ENCODE measurements at places on chromosomes 16 and 17.

DNA sequence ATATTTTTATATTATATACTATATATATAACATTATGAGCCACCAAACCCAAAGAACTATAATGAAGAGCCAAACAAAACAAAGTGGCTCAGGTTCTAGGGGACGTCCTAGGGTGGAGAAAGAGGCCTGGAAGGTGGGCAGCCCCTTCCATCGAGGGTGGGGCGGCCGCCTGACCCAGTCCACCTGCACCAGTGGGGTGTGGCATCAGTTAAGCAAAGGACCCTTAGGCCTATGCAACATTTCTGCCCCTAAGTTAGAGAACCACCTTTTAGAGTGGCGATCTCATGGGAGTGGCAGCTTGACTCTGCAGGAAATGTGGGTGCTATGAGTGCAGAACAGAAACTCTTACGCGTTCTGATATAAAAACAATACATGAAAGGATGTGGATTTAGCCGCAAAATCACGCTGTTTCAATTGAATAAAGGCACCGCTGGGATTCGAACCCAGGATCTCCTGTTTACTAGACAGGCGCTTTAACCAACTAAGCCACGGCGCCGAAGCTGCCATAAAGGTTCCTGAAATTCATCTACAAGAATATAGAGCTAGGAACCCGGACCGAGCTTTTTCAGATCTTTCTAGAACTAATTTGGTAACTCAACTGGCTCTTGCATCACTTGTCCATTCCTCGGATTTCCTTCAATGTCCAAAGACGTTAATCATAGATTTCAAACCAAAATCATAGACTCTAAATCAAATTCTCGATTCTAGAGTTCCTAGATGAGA, 15.6 kb upstream of the AURKB start:
- no peak for DNase-seq

GRCh38 chr16:89863741-89864526, 9.5 kb upstream of the TCF25 start:
- no peak for DNase-seq

DNA sequence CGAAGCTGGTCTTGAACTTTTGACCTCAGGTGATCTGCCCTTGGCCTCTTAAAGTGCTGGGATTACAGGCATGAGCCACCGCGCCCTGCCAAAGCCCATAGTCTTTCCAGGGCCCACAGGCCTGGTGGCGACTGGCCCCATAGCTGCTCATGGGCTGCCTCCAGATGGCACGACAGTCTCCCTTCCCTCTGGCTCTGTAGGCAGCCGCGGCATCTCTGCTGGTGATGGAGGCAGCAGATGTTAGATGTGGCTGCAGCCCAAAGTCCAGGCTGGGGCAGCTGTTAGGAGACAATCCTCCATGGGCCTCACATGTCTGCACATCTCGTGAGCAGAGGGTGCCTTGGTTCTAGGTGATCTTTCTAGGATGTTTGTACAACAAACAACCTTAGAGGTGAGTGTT, 69.7 kb upstream of the DNAJA2 start:
- DNase-seq: no peak

- no peak for DNase-seq
Observed at GRCh38 chr17:41959336-41960095, 7.1 kb upstream of the CNP start.

DNA sequence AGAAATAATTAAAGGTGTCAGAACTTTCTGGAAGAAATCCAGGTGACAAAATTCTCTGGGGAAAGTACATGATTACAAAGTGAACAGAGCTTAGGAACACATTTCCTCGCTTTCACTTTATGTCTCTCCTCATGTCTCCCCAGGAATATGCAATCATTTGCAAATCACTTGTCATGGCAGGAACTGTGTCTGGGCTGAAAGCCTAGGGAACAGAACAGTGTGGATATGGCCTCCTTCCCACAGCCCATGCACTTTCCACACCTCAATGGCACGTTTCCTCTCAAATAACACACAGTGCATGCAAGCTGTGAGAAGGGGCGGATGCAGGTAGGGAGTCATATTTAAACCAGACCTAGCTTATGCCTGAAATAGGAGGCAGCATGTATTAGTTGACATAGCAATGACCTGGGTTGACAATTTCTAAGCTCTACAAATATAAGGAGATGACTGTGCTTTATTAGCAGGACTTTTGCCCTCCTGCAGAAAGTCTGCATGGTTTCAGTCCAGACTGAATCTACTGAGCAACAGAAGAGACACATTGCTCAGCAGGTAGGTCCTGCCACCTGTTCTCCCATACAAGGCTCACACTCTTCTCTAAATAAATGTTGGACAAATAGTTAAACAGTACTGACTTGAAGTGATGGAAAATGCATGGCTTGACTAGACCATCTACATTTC, 236.0 kb upstream of the ELAC2 start:
- DNase-seq: no peak

- DNase-seq: no peak
Observed at GRCh38 chr17:31015639-31016038, 44.8 kb downstream of the RNF135 start.

DNA sequence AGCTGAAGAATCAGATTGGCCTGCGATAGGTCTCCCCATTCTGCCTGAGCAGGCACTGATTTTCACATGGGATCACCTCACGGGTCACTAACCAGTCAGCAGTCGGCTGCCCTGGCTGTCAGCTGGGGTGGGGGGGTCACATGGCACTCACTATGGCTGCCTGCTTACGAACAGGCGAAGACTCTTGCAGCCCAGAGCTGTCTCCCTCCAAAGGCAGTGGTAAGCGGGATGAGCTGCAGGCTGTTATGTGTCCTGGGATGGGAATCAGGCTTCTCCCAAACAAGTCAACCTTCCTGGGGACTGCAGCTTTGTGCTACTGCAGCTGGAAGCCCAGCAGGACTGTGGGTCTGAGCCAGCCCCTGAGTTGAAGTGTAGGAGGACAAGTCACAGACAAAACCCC, 29.0 kb upstream of the ADORA2B start:
- DNase-seq: no peak

DNA sequence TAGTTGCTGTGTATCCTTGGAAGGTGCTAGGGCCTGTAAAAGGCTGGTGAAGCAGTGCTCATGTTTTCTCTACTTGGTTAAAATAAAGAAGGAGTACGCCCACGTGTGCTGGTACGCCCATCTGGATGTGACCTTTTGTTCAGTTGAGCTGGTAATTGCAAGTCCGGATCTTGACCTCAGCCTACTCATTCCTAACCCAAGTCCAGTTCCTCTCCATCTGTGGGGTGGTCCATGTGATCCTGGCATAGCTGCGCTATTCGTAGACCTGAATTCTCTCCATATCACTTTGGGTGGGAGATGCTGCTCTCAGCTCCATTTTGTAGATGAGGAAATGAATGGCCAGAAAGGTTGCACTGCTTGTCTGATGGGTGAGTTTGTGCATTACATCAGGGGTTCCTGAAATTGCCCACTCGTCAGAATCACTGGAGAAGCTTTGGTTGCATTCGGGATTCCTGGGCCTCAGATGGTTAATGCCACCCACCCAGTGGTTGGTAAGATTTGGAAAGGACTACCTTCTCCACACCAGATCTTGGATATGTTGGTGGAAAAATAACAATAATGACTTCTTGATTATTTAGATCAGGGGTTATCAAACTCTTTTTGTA, 328.8 kb downstream of the CPPED1 start:
- DNase-seq: no peak

DNA sequence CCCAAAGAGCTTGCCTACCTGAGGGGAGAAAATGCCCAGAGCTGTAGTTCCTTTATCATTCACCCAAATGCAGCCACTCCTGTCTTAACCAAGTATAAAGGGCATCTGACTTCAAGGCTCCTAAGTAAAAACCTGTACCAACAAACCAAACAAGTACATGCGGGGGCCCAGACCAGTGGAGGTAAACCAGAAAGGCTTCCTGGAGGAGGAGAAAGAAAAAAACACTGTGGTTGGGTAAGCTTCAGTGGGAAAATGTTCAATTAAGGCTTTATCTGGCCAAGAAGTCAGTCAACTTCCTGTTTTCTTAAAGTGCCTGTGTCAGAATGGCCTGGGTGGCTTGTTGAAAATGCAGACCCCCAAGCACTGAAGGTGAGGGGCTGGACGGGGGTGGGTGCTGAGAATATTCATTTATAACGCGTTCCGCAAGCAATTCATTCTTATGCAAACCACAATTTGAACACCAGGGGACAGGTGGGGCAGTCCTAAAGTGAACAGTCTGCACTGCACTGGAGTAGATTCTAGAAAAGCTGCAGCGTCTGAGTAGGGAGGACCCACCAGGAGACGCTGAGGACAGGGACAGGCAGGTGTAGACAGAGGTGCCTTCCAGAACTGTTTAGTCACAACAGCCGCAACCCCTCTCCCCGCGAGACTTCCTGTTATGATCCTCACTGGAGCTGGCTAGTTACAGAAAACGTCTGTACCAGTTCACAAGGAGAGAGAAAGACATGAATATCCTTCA, 467.1 kb downstream of the SOX9 start:
- DNase-seq: no peak

- no peak for DNase-seq
Observed at GRCh38 chr17:14282726-14283125, 18.2 kb upstream of the HS3ST3B1 start.

DNA sequence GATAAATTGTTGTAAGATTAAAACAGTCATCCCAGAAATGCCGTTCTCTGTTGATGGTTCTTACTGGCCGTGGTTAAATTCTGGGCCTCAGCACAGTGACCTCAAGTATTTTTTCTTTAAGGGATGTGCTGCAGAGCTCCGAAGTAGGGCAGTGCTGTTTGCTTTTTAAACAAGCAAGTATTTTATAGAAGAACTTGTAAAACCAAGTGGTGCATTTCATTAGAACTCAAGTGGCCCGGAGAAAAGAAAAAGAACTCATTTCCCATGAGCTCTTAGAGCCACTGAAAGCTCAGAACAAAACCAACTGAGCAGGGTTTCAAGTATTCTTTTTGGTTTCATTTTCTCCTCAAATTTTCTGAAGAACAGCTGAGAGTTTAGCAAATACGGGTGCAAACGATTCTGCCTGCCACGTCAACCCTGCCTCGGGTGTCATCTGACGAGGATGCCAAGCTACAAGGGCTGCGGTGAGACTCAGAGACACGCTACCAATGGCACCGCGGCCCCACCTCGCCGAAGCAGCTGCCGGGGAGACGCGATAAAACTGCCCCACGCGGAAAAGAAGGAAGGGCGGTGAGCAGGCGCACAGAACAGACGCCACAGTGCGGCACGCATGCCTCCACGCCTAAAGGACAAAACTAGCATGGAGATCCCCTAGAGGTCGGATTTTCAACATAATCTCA, 6.3 kb downstream of the LMF1 start:
- DNase-seq: no peak

DNA sequence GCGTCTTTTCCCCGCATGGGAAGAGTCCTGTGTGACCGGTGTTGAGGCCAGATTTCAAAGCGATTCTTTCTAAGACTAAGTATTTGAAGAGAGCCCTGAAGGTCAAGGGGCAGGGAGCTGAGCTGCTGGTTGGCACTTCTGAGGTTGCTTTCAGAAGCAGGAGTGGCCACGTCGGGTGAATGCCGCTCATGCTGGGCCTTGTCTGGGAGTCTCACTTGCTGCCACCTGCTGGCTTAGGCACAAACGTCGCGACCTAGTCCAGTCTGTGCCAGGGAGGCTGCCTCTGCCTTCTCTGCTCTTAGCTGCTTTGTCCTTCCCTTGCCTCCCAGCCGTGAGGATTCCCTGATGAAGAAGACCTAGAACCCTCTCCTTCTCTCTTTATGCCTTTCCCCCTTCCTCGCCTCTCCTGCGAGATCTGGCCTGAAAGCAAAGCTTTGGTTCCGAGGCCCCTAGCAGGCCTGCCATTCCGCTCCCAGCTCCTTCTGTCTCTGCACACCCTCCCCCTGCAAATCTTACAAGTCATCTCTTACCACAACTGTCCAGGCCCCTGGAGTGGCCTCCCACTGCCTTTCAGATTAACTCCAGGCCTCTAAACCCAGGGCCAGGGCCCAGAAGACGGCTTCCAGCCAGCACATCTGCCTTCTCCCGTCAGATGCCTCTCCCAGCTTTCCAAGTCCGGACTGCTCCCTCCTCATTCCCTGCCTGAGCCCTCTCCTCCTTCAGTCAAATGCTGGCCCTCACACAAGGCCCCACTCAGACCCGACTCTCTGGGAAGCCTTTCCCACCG, 11.4 kb downstream of the CTNS start:
- no peak for DNase-seq

DNA sequence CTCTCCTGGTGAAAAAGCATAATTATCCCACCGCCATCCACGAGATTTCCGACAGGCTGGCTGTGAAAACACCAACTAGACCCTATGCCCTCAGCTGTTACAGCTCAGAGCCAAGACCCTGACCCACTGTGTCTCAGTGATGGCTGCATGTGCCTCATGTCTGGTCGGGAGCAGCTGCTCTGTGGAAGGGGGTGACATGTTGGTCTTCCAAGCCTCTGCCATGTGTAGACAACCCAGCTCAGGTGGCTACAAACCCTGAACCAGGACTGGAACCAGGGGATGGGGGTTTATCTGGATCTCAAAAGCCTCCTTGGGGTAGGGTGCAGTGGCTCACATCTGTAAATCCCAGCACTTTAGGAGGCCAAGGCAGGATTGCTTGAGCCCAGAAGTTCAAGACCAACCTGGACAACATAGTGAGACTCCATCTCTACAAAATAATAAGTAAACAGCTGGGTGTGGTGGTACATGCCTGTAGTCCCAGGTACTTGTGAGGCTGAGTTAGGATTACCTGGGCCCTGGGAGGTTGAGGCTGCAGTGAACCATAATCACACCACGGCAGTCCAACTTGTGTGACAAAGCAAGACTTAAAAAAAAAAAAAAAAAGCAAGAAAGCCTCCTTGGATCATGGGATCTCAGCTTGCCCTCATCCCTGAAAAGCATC, 220.3 kb downstream of the CPPED1 start:
- DNase-seq: no peak

- no peak for DNase-seq
Observed at GRCh38 chr17:75570034-75570676, 17.4 kb upstream of the MYO15B start.

- no peak for DNase-seq
Observed at GRCh38 chr16:82011199-82011641, at the start of gene SDR42E1. SDR42E1 (minus strand) TSS chr16:82011470; CDS start chr16:82000858, 10,612 bp downstream.

DNA sequence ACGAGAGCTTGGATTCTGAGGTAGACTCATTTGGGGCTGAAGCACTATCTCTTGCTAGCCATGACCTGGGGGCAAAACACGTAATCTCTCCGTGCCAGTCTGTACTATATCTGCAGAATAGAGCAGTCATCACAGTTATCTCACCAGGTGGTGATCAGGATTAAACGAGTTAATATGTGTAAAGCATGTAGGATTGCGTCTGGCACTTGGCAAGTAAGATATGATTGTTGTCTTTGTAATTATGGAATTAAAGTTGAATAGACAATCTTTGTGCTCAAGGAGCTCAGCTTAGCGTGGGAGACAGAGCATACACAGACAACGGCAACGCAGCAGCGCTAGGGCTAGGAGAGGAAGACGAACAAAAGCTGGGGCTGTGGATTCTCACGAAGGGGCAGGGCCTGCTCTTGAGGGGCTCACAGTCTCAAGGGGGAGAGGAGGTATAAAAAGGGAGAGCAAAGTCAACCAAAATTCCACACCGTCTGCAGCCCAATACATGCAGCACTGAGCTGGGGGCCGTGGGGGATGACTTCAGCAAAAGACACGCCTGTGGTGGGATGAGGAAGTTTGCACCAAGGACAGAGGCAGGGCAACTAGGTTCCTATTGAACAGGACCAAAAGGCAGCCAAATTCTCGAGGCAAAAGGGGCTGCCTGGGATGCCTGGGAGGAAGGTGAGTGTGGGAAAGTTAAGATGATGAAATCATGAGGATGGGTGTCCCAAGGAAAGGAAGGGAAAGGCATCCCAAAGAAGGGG, 68.6 kb downstream of the SDK2 start:
- no peak for DNase-seq
